A172 (cell line): ENCODE measurements at places on chromosomes 1 and 21. TPM values are rescaled to one million over a fixed set of nuclear protein-coding genes. Genes with fewer than 3 reads are reported as not detected.

The AKNAD1 gene
- total RNA-seq: 2.1 TPM in 1 of 2 replicates, not detected in the other

The PRSS38 gene
- total RNA-seq: not detected in 2 replicates

The SNX7 gene
- 65.5 and 72.5 TPM in 2 replicates for total RNA-seq

The FAM3B gene
- not detected in 2 replicates for total RNA-seq

The IL10 gene
- total RNA-seq: not detected in 2 replicates

The SPATA46 gene
- not detected in 2 replicates for total RNA-seq

The SERPINC1 gene
- not detected in 2 replicates for total RNA-seq

The TBCE gene
- total RNA-seq: 49.8 and 58.3 TPM in 2 replicates

The POMGNT1 gene
- 85.5 and 89.7 TPM in 2 replicates for total RNA-seq

The FAM177B gene
- total RNA-seq: not detected in 2 replicates

The C1orf87 gene
- total RNA-seq: not detected in 2 replicates

The CA14 gene
- total RNA-seq: not detected in 2 replicates

GRCh38 chr1:61930116-61930645 is 187.9 kb downstream of the PATJ start:
- DNase-seq: no peak

- no peak for DNase-seq
These were observed 20.9 kb downstream of the STYXL2 start for GRCh38 chr1:167114725-167115124.

DNA sequence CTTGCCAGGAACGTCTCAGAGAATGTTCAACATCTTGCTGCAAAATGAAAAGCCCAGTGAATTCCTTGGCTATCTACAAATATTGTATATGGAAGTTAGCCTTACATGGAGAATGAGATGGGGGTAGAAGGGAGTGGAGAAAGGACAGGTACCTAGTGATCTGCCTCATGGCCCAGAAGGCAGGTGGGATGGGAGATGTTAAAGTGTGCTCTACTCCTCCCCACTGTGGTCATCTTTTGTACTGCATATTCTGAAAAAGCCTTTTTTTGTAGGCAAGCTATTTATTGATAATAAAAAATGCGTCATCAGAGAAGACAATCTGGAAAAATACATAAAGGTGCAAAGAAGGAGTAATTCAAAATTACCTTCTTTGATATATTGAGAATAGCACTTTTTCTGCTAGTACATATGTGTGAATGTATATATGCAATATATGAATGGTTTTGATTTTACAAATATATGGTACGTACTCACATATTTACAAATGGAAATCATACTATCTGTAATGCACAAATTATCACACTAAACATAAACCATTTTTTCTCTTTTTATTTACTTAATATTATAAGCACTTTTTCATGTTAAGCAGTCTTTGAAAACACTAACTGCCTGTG is 19.1 kb upstream of the SLC5A9 start:
- DNase-seq: peak; percentile 18

GRCh38 chr1:3222042-3222692 is 153.2 kb downstream of the PRDM16 start:
- no peak for DNase-seq

GRCh38 chr1:22119626-22120468 is 23.1 kb downstream of the WNT4 start:
- DNase-seq: no peak

DNA sequence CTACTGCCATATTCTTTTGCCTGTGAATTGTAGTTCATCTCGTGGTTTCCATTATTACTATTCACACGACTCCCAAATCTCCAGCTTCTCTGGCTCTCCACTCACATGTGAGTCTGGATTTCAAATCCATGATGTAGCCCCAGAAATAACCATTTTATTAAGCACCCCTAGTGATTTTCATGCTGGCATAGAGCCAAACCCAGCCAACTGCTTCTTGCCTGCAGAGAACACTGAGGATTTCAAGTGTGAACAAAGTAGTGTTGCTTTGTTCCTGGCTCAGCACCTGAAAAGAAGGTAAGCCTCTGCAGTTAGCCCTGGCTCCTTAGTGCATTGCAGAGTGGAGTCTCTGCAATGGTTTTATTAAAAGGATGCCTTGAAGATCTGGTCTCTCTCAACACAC is 25.9 kb downstream of the UTP25 start:
- DNase-seq: no peak

- no peak for DNase-seq
These were observed 9.3 kb upstream of the FAAP20 start for GRCh38 chr1:2203671-2204414.

GRCh38 chr1:44227211-44227610 is 13.9 kb downstream of the DMAP1 start:
- DNase-seq: no peak

GRCh38 chr1:904310-904950 is 19.3 kb upstream of the SAMD11 start:
- DNase-seq: no peak

DNA sequence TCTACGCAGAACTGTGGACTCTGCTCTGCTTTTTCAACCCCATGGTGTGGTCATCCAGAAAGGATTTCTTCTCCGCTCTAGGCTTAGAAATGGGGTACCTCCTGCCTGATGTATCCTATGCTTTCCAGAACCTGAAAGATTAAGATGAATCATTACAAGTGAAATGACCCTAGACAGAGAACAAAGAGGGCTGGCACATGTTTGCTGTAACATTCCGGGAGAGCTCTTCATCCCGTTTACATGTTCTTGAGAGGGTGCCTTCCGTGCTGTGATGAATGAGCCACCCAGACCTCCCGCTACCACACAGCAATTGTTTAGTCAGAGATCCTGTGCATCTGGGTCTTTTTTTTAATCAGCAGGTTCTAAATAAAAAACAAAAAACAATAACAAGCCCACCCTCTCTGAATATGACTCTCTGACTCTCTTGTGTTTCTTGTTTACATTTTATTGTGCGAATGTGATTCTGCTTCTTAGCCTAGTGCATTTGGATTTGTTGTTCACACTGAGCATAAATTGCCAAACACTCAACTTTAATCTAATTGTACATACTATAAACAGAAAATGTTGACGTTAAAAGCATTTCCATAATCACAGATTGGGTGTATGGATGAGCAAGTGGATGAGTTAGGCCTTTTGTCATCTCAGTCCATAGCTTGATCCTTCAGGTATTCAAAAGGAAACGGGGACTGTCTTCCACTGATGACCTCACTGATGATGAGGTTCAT is 87.1 kb downstream of the GPR88 start:
- DNase-seq: no peak

GRCh38 chr1:11984121-11984520 is 3.9 kb downstream of the MFN2 start:
- DNase-seq: no peak

GRCh38 chr1:85333186-85333585 is 56.8 kb upstream of the BCL10 start:
- no peak for DNase-seq

DNA sequence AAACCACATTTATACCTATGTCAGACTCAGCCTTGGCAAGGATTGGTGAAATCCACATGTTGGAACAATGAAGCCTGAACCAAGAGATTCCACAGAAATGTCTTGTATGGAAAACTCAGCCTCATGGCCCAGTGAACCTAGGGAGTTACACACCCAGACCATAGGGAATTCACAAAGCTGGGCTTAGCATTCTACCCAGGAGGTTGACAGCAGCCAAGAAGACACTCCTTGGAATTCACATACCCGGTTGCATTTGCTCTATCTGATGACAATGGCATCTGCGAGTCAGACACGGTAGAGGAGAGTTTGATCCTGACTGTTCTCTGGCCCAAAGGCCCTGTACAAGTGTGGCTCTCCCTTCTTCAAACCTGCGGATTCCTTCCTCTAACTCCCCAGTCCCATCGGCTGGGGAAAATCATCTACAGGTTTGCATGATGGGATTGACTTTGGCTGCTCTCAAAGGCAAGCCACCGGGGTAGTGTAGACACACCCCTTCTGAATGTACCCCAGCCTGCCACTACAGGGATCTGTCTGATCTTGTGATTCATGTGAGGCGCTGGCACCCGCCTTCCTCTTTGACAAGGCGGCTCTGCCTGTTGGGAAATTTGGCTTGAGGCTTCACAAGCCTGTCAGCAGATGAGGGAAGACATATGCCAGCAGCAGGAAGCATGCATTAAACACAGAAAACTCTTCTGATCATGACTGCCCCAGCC is 297.3 kb upstream of the KAZN start:
- no peak for DNase-seq
